Cortex of kidney (tissue), 1 donor: ENCODE measurements at places on chromosomes 7 and 10.

- DNase-seq: no peak
Measured at GRCh38 chr7:106731646-106732444, 70.9 kb upstream of the CCDC71L start.

GRCh38 chr10:127215866-127216265 is 19.5 kb upstream of the INSYN2A start:
- DNase-seq: no peak

GRCh38 chr7:22402250-22402649 is 45.3 kb upstream of the RAPGEF5 start:
- no peak for DNase-seq

DNA sequence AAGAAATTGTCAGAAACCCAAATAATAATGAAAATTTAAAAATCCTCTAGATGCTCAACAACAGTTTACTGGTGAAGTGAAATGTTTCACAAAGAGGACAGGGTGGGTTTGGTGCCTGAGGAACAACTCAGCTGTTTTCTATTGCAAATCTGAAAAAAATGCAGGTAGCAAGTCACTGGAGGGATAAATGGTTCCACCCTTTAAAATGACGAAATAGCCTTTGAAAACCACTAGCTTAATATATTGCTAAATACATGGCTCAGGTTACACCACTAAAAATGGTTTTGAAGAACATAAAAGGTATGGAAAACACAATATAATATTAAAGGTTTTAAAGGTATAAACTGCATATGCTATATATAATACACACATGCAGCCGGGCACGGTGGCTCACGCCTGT is 69.5 kb downstream of the LMBR1 start:
- no peak for DNase-seq

DNA sequence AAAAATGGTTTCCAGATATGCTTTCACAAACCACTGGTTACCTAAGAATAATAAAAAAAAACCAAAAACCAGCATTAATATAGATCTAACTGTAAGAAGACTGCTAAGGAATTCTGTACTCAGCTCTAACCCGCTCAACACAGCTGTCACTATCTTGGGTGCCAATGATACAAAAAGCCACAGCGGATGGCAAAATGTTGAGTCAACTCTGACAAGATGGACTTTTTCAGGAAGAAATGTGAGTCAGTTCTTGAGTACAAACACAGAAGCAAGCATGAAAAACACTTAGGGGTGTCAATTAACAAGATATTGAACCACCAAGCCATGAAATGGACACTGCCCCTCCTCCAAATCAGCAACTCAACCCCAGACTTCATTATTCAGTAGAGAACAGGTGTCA is 55.0 kb downstream of the CTTNBP2 start:
- no peak for DNase-seq

GRCh38 chr7:240887-241421 is 48.6 kb downstream of the FAM20C start:
- no peak for DNase-seq

- no peak for DNase-seq
Measured at GRCh38 chr7:104791080-104791479, 222.9 kb upstream of the KMT2E start.

GRCh38 chr7:100573691-100574361 is at the start of gene SAP25:
Gene SAP25 (minus strand): TSS chr7:100573900. CDS start chr7:100573742, 158 bp downstream.
- DNase-seq: no peak

GRCh38 chr7:100431286-100431735 is 1.7 kb downstream of the MEPCE start:
- DNase-seq: no peak

- no peak for DNase-seq
Measured at GRCh38 chr7:3176112-3177000, 124.7 kb upstream of the SDK1 start.

GRCh38 chr10:77422491-77423338 is 214.9 kb downstream of the KCNMA1 start:
- no peak for DNase-seq

GRCh38 chr7:7737674-7738073 is 19.3 kb upstream of the RPA3 start:
- DNase-seq: no peak

- no peak for DNase-seq
Measured at GRCh38 chr10:18418541-18419215, 232.7 kb downstream of the NSUN6 start.

DNA sequence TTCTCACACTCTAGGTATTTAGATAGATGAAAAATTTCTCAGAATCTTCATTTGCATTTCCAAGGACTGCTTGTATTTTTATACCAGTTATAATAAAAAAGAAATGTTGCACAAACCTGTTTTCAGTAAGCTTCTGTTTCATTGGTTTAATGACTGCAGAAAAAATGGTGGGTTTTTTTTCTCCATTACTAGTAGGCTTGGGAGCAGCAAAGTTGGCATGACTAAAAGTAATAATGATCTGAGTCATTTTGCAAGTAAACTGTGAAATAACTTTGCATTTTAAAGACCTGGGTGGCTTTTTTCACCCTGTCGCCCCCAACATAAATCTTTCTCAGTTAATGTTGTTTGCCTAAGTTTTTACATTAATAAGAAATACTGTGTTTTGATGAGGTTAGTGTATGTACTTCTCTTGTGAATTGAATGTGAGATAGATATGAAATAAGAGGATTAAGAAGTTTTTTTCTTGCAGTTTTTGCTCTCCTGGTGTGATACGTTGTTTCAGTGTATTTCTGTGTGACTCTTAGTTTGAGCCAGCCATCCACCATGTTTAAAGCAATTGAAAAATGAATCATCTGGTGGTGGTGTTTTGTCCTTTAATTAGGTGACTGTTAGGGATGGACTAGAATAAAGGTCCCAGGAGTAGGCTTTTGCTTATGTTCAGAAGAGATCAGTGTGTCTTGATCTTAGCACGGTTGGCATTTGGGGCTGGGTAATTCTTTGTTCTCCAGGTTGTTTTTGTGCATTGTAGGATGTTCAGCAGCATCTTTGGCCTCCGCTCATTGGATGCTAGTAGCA is 1.8 kb downstream of the GNAI1 start:
- DNase-seq: no peak

GRCh38 chr10:99393036-99393435 is 37.4 kb downstream of the GOT1 start:
- DNase-seq: no peak

- DNase-seq: no peak
Measured at GRCh38 chr10:48556065-48556464, 48.8 kb downstream of the ARHGAP22 start.

DNA sequence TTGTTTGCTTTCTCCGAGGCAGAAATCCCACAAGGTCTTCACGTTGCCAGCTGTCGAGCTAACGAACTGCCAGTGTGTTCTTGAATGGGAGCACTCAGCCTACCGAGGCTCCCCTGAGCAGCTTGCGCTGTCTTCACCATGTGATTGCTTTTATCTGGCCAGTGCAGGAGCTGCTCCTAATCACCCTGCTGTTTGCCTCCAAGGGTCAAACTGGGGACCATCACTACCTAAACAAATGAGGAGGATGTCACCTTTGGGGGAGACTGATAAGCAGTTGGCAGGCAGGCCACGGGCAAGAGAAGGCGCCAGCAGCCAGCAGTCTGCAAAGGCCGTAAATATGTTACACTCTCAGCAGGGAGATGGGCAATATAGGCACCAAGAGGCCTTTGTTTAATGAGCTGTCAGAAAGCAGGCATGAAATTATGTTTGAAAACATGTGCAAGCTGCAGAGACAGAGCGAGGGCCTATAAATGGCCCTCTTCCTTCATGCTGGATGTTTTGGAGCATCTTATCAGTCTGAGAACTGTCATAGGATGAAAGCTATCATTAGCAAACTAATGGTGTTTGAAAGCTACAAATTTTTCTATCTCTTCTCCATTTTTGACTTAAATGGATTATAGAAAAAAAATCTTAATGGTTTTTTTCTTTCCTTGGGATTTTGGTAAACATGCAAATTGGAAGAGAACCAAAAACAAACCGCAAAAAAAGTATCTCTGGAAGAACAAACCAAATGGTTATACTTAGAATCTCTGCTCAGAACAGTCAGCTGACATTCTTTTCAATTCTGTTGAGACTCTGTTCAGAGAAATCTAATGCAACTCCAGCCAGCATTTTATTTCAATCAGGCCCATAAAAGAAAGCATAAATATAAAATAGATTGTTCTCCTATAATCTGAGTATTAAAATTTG is 267.3 kb upstream of the NPVF start:
- no peak for DNase-seq

DNA sequence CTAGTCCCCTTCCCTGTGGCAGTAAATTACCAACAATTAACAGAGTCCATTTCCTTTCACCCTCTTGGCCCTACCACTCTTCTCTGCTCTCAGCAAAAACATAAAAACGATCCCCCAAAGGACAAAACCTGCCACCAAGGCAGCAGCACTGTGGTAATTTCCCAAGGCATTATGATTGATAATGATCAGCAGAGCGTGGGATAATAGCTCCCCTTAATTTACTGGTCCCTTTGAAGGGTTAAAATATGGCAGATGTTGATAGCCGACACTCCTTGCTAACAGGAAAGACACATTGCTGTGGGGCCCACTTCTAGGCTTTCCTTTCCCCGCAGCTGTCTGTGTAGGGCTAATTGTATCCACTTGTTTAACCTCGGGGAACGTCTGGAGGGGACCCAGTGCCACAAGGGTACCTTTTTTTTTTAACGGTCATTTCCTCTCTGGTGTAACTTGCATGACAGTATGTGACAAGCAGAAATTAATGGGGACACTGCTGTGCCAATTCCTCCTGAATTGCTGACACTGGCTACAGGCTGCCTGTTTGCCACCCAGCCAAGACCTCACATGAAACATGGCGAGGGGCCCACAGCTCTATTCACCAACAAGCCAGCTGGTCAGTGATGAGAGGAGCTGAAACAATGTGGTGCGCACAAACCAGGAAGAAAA is 81.3 kb downstream of the CDK6 start:
- no peak for DNase-seq

GRCh38 chr7:28497009-28497408 is 84.7 kb downstream of the CREB5 start:
- no peak for DNase-seq

DNA sequence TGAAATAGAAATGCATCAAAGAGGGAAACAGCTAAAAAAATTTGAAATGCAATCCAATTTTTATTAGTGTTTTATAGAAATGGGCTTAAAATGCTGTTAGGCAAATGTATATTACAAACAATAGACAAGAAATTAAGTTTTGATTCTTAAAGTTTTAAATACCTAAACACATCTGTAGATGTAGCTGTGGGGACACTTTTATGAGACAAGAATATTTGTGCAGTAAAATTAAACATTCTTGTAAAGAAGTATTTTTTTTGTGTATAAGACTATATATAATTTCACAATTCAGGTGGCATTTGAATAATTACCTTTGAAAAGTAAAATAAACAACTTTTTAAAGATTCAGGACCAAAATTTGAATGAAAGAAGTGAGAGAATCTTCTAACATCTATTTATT is 1015.9 kb downstream of the REEP3 start:
- no peak for DNase-seq
